ENCODE measurements at places on chromosomes 3 and 15.

- no peak for DNase-seq
Measured at GRCh38 chr3:141663993-141664392, 74.1 kb upstream of the RNF7 start.

GRCh38 chr15:76337696-76338485, 1.3 kb downstream of the ISL2 start:
- DNase-seq, result no peak

- no peak for DNase-seq
Measured at GRCh38 chr15:62444104-62445022, 279.3 kb upstream of the C2CD4B start.

DNA sequence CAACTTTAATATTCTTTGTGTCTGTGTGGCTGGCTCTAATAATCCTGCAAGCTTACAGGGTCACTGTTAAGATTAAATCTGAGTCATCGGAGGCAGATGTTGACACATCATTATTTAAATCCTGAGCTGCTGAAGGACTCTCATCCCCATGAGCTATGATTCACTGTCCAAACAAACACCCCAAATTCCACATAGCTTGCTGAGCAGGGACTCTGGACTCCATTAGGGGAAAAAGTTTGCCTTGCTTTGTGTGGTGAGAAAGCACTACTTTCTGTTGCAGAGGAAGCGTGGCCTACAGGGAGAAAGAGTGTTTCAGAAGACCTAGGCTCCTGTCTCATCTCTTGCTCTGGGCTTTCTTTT, 213.7 kb downstream of the PDCD6IP start:
- no peak for DNase-seq

- DNase-seq, result peak; percentile 42
Measured at GRCh38 chr3:155334914-155335723, 41.6 kb upstream of the STRIT1 start.

GRCh38 chr3:71813704-71814103, 28.8 kb upstream of the PROK2 start:
- no peak for DNase-seq

- DNase-seq, result no peak
Measured at GRCh38 chr3:18098960-18099587, 326.1 kb downstream of the SATB1 start.

DNA sequence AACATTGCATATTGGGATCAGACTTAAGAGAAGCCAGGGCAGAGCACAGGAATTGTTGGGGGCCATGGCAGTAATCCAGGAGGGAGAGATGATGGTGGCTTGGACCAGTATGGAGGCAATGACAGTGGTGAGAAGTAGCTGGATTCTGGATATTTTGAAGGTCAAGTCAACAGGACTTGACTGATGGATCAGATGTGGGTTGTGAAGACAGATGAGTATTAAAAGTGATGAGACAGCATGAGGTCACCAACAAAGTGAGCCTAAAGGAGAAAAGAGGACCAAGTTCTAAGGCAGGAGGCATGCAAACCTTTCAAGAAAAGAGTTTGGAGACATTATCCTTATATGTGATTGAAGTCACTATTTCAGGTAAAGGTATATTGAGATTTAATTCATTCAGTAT, 56.6 kb upstream of the TIPARP start:
- no peak for DNase-seq

GRCh38 chr3:77919244-77919643, 879.3 kb downstream of the ROBO2 start:
- DNase-seq, result no peak

DNA sequence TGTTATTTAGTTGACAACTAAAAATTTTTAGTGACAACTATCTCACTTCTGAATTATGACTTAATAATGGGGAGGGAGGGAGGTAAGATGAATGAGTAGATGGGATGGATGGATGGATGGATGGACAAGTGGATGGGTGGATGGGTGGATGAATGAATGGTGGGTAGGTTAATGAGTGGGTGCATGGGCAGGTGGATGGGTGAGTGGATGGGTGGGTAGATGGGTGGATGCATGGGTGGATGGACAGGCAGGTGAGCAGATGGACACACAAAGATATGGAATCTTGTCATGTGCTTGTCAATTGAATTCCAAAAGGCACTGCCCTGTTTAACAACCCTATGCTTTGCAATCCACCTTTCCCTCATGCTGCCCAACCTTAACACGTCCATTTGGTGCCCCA, 41.5 kb downstream of the KLHL25 start:
- DNase-seq, result no peak

DNA sequence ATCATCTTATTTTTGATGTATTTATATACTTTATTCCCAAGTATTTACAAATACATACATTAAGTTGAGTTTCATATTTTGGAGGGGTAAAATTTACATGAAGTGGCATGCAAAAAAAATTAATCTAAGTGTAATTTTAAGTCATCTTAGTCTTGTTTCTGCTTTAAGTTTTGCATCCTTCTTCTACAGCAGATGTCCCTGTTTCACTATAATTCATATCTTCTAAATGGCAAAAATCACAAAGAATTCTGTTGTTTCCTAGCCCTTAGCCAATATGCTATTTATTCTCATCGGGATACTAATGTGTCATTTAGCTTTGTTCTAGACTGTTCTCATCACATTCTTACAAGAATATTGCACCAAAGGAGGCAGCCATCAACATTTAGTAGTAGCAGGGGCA, 831.9 kb downstream of the GBE1 start:
- no peak for DNase-seq

DNA sequence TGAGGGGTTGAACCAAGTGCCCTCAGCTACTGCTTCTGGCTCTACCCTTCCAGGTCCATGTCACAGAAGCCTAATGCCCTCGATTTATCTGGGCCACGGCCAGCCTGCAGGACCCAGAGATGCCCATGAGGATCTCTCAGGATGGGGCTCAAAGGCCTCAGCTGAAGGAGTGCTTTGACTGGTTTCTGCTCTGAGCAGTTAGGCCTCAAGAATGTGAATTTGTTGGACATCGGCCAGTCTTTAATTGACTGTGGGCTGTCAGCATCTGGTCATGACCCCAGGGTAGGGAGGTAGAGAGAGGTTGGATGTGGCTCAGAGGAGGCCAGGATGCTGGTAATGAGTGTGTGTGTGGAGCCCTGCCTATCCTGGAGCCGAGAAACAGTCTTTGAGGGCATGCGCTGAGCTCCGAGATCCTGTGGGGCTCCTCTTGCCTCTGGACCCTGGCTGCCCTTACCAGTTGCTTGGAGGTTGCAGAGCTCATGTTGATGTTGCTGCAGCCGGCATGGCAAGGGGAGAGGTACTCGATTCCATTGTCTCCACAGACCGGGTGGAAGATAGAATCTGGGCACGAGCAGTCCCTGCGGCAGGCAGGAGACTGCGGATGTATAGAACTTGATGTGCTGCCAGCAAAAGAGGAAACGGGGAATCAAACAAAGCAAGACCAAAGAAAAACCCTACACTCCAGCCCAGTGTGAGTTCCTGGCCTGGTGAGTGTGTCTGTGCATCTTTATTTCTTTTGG, 49.1 kb upstream of the RAB6B start:
- DNase-seq, result no peak

- no peak for DNase-seq
Measured at GRCh38 chr3:46947981-46948791, 28.4 kb downstream of the CCDC12 start.

- DNase-seq, result no peak
Measured at GRCh38 chr15:94081829-94082228, 149.5 kb upstream of the MCTP2 start.

DNA sequence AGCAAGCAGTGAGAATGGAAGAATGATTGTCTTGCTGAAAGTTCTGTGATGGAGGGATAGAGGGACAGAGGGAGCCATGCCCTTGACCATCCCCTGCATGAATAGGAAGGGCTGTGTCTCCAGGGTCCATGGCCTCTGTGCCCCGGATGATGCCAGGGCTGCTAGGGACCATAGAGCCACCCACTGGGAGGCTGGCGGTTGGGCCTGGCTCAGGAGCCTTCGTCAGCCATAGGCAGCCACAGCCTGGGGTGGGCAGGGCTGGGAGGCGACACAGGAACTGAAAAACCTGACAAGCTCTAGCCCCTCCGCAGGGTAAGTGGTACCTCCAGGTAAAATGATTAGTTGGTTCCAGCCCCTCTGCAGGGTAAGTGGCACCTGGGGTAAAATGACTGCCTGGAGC, 19.1 kb upstream of the LAMP3 start:
- no peak for DNase-seq

GRCh38 chr3:33768578-33769330, 29.7 kb upstream of the PDCD6IP start:
- DNase-seq, result no peak

DNA sequence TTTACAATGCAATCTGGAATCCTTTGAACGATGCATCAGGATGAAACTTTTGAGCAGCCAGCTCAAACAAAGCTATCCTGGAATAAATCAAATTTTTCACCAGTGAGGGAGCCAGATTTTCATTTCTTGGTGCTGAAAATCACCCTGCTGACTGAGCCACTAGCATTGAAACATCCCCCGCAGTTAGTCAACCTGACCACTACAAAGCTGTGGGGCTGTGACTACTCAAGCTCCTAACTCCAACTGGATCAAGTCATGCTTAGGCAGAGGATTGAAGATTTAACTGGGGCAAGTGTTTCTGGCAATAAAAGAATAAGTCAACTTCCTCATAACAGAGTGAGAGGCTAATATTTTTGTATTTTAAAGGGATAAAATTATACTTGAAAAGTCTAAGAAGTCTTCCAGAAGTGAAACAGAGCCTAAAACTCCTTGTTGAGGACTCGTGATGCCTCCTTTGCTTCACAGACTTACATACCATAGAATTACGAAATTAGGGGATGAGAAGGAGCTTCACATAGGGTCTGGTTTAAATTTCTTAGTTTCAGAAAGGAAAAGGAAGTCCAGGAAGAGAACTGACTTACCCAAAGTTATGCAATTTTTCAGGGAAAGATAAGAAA, 177.8 kb downstream of the SERPINI1 start:
- DNase-seq, result no peak

DNA sequence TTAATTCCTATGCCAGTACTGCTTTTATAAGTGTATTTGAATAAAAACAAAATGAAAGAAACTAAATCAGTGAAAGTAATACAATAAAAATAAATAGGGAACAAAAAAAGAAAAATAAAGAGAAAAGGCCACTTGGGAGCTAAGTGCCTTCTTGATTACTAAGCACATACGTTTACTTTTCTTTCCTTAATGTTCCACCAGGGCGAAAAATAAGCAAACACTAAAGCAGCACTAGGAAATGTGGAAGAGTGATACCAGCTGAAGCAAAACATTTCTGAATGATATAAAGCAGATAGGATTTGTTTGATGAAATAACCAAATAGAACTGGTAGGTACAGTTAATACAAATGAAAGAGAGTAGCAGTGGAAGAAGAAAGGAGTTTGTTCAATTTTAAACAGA, 132.8 kb upstream of the ZPLD1 start:
- DNase-seq, result no peak

DNA sequence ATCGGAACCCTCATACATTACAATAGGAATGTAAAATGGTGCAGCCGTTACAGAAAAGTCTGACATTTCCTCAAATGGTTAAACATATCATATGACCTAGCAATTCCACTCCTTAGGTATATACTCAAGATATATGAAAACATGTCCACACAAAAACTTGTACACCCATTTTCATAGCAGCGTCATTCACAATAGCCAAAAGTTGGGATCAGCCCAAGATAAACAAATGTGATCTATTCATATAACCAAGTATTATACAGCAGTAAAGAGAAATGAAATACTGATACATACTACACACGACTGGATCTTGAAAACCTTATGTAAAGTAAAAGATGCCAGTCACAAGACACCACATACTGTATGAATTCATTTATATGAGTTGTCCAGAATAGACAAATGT, 102.4 kb downstream of the MSL2 start:
- no peak for DNase-seq

- no peak for DNase-seq
Measured at GRCh38 chr15:91940496-91941381, 87.2 kb downstream of the SLCO3A1 start.

DNA sequence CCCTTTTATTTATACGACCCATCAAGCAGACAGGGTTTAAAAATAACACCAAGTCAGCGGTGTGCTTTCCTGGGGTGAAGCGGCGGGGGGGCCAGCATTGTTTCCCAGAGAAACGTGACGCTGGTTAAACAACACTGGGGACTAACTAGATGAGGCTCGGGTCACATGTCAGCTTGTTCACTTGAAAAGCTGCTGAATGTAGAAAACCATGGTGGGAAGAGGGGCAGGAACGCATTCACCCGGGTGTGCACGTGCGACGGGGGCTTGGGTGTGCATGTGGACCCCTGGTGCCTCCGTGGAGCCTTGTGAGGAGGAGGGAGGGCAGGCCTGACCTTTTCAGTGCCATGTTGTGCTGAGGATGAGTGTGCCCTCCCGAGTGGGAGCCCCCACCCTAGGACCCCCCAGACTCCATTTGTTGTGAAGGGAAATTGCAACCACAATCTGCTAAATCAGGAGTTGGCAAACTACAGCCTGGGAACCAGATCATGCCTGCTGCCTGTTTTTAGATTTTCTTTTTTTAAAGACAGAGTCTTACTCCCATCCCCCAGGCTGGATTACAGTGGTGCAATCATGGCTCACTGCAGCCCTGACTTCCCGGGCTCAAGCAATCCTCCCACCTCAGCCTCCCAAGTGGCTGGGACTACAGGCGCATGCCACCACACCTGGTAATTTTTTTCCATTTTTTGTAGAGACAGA, 70.4 kb upstream of the CMTM7 start:
- DNase-seq, result no peak

DNA sequence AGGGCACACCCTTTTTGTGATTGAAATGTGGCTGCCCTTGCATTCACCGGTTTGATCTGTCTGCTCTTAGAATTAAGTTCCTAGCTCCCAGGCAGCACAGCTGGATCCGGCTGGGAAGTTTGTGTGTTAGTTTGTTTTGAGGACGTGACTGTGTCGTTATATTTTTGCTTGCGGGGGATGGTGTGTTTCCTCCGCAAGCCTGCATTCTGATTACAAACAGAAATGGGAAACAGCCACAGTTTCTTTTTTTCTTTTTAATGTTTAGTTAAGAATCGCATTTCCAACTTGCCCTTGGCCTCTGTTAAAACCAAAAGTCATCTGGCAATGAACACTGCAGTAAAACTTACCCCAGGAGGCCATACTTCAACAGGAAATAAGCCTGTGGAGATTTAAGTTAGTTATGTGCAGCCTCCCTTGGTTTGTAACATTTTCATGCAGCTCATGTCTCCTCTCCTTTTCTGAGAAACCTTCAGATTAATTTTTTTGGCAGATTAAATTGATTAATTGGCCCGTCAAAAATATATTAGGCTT, 888 bp downstream of the TMOD3 start:
- no peak for DNase-seq

DNA sequence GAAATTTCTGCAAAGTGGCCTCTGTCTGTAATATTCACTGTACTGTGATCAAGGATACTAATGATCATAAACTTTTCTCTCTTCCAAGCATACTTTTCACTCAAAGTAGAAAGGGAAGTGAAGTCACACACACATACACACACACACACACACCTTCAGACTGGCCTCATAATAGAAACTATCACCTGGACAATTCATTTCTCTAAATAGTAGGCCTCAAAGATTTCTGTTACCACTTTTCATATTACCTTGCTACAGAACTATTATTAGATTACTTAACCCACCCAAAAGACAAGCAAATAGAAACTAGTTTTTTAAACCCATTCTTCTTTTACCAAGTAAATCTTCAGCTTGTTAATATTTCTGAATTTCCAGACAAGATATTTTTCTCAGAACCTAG, 12.2 kb downstream of the CPB1 start:
- peak; percentile 3 for DNase-seq

All from GM12864 (cell line).